ENCODE measurements at places on chromosomes 5 and 9. TPM values are rescaled to one million over a fixed set of nuclear protein-coding genes. Genes with fewer than 3 reads are reported as not detected.

The SLC25A2 gene
- total RNA-seq: 0.64 TPM

The ZBTB34 gene
- total RNA-seq: 15.1 TPM

The FBXL7 gene
- 13.3 TPM for total RNA-seq

The CCDC69 gene
- 81.9 TPM for total RNA-seq
